Esophagus (tissue), 2 donors: ENCODE measurements at places on chromosomes 6 and 20. TPM values are rescaled to one million over a fixed set of nuclear protein-coding genes. Genes with fewer than 3 reads are reported as not detected.

The GLP1R gene
- not detected for polyA plus RNA-seq

The OTOR gene
- polyA plus RNA-seq: not detected

The GTSF1L gene
- not detected for polyA plus RNA-seq

The RIPOR3 gene
- 2.6 TPM for polyA plus RNA-seq

The MEP1A gene
- 0.01 TPM for polyA plus RNA-seq

The TMC2 gene
- polyA plus RNA-seq: not detected

The ELOVL2 gene
- 0.04 TPM for polyA plus RNA-seq

The COL9A3 gene
- 3.8 TPM for polyA plus RNA-seq

The MANEA gene
- 2.0 TPM for polyA plus RNA-seq

The OR5V1 gene
- polyA plus RNA-seq: not detected

The GGTLC1 gene
- polyA plus RNA-seq: not detected

The ALDH5A1 gene
- 2.2 TPM for polyA plus RNA-seq

The NKAIN4 gene
- not detected for polyA plus RNA-seq

The PPP1R3G gene
- polyA plus RNA-seq: 2.2 TPM

The HLA-DQA1 gene
- polyA plus RNA-seq: 42.9 TPM

The ANKRD6 gene
- polyA plus RNA-seq: 2.9 TPM

The RAD21L1 gene
- polyA plus RNA-seq: not detected

The SLPI gene
- 1,882 TPM for polyA plus RNA-seq

The OLIG3 gene
- not detected for polyA plus RNA-seq

The ASIP gene
- polyA plus RNA-seq: not detected

The RPRD1B gene
- polyA plus RNA-seq: 4.9 TPM

The ROS1 gene
- not detected for polyA plus RNA-seq

The SIRPG gene
- 0.62 TPM for polyA plus RNA-seq

The PLCB4 gene
- polyA plus RNA-seq: 2.2 TPM

The VGLL2 gene
- polyA plus RNA-seq: 0.04 TPM

The EPPIN gene
- not detected for polyA plus RNA-seq

The MATN4 gene
- polyA plus RNA-seq: 0.08 TPM

The PSORS1C2 gene
- 0.22 TPM for polyA plus RNA-seq

The KCNK17 gene
- 0.65 TPM for polyA plus RNA-seq

The TRIM40 gene
- polyA plus RNA-seq: 0.02 TPM

The AK9 gene
- 3.0 TPM for polyA plus RNA-seq

The ADGRF5 gene
- polyA plus RNA-seq: 2.2 TPM

The LCA5 gene
- polyA plus RNA-seq: 0.73 TPM

The TFAP2C gene
- polyA plus RNA-seq: 18.6 TPM

The GFRA4 gene
- not detected for polyA plus RNA-seq

The CST5 gene
- 0.16 TPM for polyA plus RNA-seq

The WFDC10B gene
- 0.07 TPM for polyA plus RNA-seq

The LHFPL5 gene
- not detected for polyA plus RNA-seq

The SULF2 gene
- 153 TPM for polyA plus RNA-seq

The OR2B6 gene
- polyA plus RNA-seq: not detected

The VIP gene
- 0.69 TPM for polyA plus RNA-seq

The UCKL1 gene
- 40.6 TPM for polyA plus RNA-seq

The DBNDD2 gene
- polyA plus RNA-seq: 65.1 TPM

The MAPK13 gene
- 53.3 TPM for polyA plus RNA-seq

The MYLIP gene
- polyA plus RNA-seq: 11.6 TPM

The BPIFA1 gene
- polyA plus RNA-seq: not detected

The ANGPT4 gene
- polyA plus RNA-seq: 0.08 TPM

The CST4 gene
- not detected for polyA plus RNA-seq

The SLC26A8 gene
- not detected for polyA plus RNA-seq

The BTNL2 gene
- not detected for polyA plus RNA-seq

The SNPH gene
- polyA plus RNA-seq: 1.1 TPM

The PPIL6 gene
- polyA plus RNA-seq: 0.82 TPM
